ENCODE measurements at places on chromosomes 16 and 17. TPM values are rescaled to one million over a fixed set of nuclear protein-coding genes. Genes with fewer than 3 reads are reported as not detected.
A peak's percentile ranks its signal among the peaks of the same experiment; 100 is the strongest.

C16orf86 gene
- polyA plus RNA-seq = 2.0 TPM

SHISA6 gene
- polyA plus RNA-seq = 0.14 TPM

WSB1 gene
- 291 TPM for polyA plus RNA-seq

CLDN9 gene
- 7.3 TPM for polyA plus RNA-seq

DRG2 gene
- polyA plus RNA-seq = 42.0 TPM

DNA sequence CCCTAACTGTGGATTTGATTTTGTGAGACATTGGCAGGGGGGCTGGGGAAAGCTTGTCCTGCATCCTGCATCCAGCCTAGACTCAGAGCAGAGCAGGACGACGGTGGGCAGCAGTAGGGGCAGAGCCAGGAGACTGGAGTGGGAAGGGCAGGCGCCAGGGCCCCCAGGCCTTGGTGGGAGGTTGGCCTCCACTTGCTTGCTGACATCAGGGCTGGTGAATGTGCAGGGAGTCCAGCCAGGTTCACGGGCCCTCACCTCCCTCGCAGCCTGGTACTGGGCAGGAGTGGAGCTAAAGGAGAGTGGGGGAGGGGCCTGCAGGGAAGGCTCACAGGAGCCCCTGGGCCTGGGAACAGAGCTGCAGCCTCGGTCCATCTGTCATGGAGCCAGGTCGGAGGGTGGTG, 2.2 kb upstream of the SMTNL2 start:
- DNase-seq = no peak

GRCh38 chr16:66695935-66696668, 441 bp downstream of the CMTM4 start:
- peak; percentile 17 for DNase-seq

- DNase-seq = no peak
These were observed 3.6 kb downstream of the COG1 start for GRCh38 chr17:73196500-73196899.

DNA sequence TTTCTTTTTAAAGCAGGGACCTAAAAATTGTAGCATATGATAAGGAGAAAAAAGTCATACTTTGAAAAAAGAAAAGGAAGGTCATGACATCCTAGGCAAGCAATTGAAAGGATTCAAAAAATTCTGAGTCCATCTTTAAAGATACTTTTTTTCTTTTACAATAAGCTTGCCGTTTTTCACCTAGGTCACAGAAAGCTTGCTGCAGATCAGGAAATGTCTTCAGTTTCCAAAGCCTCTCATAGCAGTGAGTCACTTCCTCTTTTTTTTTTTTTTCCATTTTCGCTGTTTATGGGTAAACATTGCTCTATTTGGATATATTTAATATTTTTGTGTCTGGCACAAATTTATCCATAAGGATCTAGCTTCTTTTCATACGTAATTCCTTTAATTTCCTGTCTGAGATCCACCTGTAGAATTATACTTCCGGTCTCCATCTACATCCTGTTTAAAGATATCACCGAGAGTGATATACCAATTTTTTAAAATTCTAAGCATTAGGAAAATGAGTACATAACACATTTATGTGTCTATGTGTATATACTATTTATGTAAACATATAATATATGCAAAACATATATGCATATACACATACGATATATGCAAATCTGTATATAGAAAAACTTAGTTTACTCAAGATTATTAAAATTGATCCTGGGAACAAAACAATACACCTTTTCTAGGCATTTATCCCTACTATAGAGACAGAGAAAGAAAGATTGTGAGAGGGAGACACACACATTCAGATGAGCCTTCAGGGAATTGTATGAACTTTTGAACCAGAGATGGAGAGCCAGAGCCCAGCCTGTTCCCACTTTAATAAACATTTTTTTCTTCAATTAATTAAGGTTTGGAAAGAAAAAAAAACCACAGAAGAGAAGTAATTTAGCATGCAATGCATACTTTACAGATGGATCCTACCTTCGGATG, 134.4 kb downstream of the SKAP1 start:
- DNase-seq = no peak

All from right lung (tissue), 10 donors.